ENCODE measurements at places on chromosomes 12 and 14.

GRCh38 chr14:102849526-102850379, 72.5 kb downstream of the TRAF3 start:
- DNase-seq = peak; percentile 68

- DNase-seq = peak; percentile 22
These were observed 3.3 kb upstream of the CCND2 start for GRCh38 chr12:4270016-4270830.

GRCh38 chr14:101560534-101561113, 671 bp upstream of the DIO3 start:
- no peak for DNase-seq

- DNase-seq = no peak
These were observed 106.9 kb downstream of the STXBP6 start for GRCh38 chr14:24943024-24943423.

- DNase-seq = peak; percentile 92
These were observed 272.7 kb downstream of the AEBP2 start for GRCh38 chr12:19712041-19712440.

- DNase-seq = no peak
These were observed 4.7 kb upstream of the KRT79 start for GRCh38 chr12:52838609-52839435.

- no peak for DNase-seq
These were observed 11.0 kb downstream of the OR6S1 start for GRCh38 chr14:20630340-20631022.

DNA sequence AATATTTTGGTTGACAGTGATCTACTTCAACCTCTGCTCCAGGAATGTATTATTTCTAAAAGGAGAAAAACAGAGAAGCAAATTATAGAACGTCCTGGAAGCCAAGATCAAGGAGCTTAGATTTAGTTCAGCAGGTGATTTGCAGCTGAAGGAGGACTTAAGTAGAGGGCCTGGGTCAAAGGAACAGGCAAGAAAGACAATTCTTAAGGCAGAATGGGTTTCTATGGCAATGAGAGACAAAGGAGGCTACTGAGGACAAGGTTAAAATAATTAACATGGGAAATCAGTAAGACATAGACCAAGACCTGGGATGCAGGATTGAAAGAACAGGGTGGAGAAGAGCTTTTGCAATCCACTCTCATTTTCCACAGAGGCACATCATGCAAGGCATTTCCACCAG, 2.4 kb upstream of the SNW1 start:
- no peak for DNase-seq

DNA sequence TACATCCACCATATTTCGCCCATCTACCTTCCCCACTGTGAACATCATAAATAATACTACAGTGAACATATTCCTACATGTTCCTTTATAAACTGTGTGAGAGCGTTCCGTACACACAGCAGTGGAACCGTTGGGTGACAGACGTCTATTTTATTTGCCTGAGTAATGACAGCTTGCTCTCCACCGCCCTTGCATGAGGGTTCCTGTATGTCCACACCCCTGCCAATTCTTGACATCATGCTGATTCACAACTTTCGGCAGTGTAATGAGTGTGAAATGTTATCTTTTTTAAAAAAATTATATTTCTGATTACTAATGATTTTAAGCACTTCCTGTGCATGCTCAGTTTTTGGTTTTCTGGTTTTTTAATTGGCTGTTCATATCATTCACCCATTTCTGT, 4.3 kb upstream of the RAD52 start:
- DNase-seq = peak; percentile 34

DNA sequence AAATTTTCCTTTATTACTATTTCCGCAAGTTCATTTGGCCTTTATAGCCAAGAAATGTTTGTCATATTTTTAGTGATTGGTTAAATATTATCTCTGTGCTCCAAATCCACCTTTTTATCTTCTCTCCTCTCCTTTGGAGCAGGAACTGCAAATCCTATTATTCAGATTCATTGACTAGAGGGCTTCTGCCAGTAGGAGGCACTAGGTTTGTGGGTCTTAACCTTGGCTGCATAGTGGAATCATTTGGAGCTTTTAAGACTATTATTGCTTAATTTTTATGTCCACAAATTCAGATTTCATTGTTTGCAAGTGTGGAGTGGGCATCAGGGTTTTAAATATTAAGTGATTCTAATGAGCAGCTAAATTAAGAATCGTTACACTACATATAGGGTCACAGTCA, 75.3 kb upstream of the SYT10 start:
- DNase-seq = no peak

DNA sequence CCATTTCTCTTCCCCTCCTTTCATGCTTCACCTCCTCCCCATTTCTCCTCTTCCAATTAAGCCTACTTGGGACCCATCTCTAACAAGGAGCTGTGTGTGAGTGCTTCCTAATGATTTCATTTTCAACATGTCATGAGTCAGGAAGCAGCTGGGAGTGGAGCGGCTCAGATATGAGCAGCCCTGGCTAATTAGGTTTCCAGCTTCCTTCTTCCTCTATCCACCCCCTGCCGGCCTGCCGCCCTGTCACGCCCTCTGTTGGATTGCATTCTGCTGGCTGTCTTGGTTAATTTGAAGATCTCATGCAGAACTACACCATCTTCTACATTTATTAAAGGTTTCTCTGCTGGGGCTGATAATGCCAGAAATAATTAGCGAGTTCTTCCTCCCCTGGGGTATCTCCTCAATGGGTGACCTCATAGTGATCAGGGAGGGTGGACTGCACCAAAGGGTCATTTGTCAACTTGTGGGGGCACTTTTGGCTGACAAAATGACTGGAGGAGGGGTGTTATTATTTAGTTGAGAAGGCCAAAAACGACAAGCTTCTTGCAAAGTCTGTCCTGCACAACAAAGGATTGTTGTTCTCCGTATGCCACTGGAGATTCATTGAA, 300.9 kb upstream of the SRRM4 start:
- DNase-seq = no peak

- peak; percentile 83 for DNase-seq
These were observed 411.9 kb downstream of the FUT8 start for GRCh38 chr14:65824285-65824977.

- DNase-seq = peak; percentile 30
These were observed 32.7 kb downstream of the DEPDC4 start for GRCh38 chr12:100234166-100234565.

- DNase-seq = no peak
These were observed 87.2 kb upstream of the FRMD6 start for GRCh38 chr14:51564460-51564859.

GRCh38 chr14:101630056-101630965, 69.0 kb downstream of the DIO3 start:
- DNase-seq = no peak

- DNase-seq = peak; percentile 14
These were observed 242.6 kb downstream of the CPNE8 start for GRCh38 chr12:38662829-38663228.

All from lung microvascular endothelial cell (primary cell).